Renal cortical epithelial cell (primary cell): ENCODE measurements at places on chromosomes 2 and 18. TPM values are rescaled to one million over a fixed set of nuclear protein-coding genes. Genes with fewer than 3 reads are reported as not detected.

The TUBA3E gene
- total RNA-seq, result not detected in 2 replicates

The SALL3 gene
- total RNA-seq, result 0.17 and 0.94 TPM in 2 replicates

The CLEC4F gene
- total RNA-seq, result not detected in 2 replicates

The VSNL1 gene
- 0.05 TPM in 1 of 2 replicates, not detected in the other for total RNA-seq

The NFU1 gene
- 39.8 and 48.5 TPM in 2 replicates for total RNA-seq

The CD8B2 gene
- total RNA-seq, result not detected in 2 replicates

The WDR43 gene
- total RNA-seq, result 93.1 and 107 TPM in 2 replicates

The KCNJ3 gene
- 0.10 and 0.17 TPM in 2 replicates for total RNA-seq
